ENCODE measurements at places on chromosomes 16 and 17.

DNA sequence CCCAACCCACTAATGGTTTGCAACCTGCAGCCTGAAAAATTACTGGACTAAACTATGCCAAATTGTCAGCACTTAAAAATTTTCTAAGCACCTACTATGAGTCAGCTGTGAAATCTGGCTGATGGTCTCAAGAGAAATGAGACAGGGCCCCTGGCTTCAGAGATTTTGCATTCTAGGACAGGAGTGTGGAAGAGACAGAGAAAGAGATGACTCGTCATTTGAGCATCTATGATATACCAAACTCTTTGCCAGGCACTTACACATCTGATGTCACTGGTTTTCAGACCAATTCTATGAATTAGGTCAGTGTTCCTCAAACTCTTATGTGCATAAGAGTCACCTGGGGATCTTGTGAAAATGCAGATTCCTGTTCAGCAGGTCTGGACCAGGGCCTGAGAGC, 44.4 kb downstream of the CLEC19A start:
- DNase-seq = no peak

GRCh38 chr17:42312285-42313130, 24.2 kb downstream of the STAT5A start:
- DNase-seq = peak; percentile 70

GRCh38 chr17:41325126-41325525, 9.6 kb upstream of the KRTAP17-1 start:
- DNase-seq = no peak

- DNase-seq = no peak
Measured at GRCh38 chr17:13594762-13595598, 6.7 kb downstream of the HS3ST3A1 start.

DNA sequence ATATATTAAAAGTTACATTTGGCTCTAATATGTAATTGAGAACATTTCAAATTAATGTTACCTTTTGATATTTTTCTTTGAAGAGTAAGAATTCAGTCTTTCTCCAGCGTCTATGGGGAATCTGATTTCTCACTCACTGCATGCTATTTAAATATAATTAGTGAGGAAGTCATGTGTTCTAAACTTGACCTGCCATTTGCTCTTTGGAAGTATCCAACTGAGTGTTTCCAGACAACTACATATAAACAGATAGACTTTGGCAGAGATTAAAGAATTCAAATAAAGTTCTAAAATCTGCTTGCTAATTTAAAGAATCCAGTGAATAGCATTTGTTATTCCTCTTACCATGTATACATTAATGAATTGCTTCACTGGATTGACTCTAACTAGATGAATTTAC, 23.5 kb downstream of the OMG start:
- no peak for DNase-seq

GRCh38 chr17:76989519-76989918, 121.3 kb downstream of the MGAT5B start:
- no peak for DNase-seq

DNA sequence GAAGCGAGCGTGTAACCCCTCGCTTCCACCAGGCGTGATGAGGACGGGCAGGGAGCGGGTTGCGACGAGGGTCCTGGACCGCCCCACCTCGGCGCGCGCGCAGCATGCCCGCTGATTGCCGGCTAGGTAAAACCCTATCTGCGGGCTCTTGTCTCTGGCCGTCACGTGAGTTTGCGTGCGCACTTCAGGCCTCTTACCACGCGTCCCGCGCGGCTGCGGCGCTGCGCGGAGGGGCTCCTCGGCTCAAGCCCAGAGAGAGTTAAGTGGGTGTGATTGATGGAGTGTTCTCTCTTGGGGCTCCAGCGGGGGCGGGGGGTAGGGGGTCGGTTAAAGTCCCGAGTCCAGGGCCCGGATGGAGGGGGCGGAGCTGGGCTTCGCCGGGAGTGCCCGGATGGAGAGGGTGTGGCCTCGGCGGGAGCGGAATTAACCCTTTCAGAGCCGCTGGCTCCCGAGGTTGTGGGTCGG, 7.9 kb downstream of the KDM6B start:
- peak; percentile 93 for DNase-seq
